Left renal pelvis (tissue), 4 donors: ENCODE measurements at places on chromosomes 3 and 15.
A peak's percentile ranks its signal among the peaks of the same experiment; 100 is the strongest.

DNA sequence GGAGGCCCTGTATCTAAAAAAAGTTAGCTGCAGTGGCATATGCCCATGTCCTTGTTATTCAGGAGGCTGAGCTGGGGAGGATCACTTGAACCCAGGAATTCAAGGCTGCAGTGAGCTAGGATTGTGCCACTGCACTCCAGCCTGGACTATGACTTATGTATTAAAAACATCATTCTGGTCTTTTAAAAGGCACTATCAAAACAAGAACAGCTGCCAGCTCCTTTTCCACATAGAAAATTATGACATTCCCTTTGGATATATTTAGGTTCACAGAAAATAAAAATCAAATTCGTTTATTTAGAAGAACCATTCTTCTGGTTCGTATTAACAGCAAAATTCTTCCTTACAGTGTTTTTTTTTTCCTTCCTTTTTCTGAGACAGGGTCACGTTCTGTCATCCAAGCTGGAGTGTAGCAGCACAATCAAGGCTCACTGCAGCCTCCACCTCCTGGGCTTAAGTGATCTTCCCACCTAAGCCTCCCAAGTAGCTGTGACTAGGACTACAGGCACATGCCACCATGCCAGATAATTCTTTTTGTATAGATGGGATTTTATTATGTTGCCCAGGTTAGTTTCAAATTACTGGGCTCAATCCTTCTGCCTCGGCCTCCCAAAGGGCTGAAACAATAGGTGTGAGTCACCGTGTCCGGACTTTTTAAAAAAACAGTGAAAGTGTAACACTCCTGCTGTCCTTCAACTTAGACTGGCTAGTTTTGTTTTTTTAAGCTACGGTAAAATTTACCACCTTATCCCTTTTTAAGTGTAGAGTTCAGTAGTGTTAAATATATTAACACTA lies 13.9 kb downstream of the ICE2 start:
- no peak for DNase-seq

- DNase-seq, result no peak
These were observed 41.9 kb downstream of the SMAD6 start for GRCh38 chr15:66743703-66744536.

DNA sequence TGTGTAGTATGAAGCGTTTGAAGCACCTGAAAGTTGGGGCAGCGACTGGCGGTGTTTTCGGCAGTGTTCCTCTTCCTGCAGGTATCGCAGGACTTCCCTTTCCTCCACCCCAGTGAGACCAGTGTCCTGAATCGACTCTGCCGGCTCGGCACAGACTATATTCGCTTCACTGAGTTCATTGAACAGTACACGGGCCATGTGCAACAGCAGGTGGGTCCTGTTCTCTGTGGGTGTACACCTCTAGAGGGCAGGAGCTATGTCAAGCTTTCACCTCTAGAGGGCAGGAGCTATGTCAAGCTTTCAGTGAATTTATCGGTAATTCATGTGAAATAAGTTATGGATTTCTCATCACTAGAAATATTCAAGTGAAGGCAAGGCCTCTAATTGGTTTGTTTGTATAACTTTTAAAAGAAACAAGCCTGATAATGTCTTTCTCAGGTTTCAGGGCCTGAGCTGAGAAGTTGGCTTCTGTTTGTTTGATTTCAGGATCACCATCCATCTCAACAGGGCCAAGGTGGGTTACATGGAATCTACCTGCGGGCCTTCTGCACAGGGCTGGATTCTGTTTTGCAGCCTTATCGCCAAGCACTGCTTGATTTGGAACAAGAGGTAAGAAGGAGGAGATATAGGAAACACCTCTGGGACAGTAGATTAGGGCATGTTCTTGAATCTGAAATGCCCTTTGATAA lies 5.3 kb downstream of the TUBGCP4 start:
- DNase-seq, result no peak

- DNase-seq, result peak; percentile 51
These were observed 85.5 kb upstream of the FGF12 start for GRCh38 chr3:192812743-192813383.

- DNase-seq, result no peak
These were observed 808 bp downstream of the RBM6 start for GRCh38 chr3:49940667-49941249.

DNA sequence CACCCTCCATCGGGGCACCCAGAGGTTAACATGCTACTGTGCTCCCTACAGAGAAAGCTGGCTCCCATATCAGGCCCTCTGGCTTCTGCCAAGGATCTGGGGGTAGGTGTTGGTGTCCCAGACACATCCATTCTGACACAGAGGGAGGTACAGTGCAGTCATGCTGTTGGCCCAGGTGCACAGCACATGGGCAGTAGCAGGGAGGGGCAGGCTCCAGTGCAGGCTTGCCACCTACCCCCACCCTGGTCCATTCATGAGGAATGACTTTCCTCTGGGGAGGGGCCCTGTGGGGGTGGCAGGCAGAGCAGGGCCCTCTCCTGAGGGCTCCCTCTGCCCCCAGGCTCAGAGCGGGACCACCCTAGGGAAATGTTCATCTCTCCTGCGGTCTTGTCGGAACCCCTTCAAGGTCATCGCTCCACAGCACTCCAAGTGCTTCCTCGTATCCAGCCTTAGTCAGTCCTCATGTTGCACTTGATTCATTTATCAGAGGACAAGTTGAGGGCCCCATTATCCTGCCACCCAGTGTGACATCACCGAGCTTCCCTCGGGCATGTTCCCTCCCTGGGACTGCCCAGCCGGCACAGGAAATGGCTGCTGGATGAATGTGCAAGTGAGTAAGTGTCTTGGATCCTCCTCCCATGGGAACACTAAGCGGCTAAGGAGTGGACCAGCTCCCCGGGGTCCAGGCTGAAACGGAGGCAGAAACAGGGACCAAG lies 10.0 kb downstream of the DUSP7 start:
- DNase-seq, result no peak

GRCh38 chr3:42668793-42669217 lies 15.3 kb downstream of the ZBTB47 start:
- DNase-seq, result no peak

GRCh38 chr3:143535994-143536784 lies 312.1 kb downstream of the SLC9A9 start:
- DNase-seq, result no peak

- no peak for DNase-seq
These were observed 100.7 kb downstream of the TIGIT start for GRCh38 chr3:114394551-114394950.

GRCh38 chr15:55799291-55800212 lies 56.6 kb upstream of the PRTG start:
- DNase-seq, result peak; percentile 58

GRCh38 chr3:22704166-22704565 lies 499.0 kb upstream of the UBE2E2 start:
- no peak for DNase-seq

DNA sequence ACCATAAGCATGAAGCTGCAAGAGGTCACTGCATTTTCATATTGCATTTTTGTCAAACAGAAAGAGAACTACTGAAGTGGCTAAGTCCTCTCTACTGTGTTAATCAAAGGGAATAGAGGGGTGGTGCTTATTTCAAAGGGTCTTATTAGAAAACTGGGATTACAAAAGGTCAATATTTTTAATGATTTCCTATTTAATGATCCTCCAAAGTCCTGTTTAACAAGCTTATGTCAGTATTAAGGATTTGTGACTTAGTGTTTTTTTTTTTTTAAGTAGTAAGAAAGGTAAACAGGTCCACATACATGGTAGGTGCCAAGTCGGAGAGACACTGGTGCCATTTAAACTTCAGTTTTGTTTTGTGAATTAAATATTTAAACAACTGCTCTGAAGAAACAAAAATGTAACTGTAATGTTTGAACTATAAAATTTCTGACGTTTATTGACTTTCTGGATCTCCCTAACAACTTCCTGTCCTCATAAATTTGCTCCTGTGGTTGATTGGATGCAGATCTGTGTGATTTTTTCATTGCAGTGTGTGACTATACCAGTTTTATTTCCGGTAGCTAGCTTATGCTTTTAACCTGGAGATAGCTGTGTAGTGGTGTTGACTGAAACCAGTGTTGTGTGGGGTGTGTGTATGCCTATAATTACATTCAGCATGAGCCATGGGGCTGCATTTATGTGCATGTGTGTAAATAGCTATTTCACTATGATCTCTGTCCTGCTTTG lies 8.6 kb upstream of the CACNA1D start:
- DNase-seq, result no peak

DNA sequence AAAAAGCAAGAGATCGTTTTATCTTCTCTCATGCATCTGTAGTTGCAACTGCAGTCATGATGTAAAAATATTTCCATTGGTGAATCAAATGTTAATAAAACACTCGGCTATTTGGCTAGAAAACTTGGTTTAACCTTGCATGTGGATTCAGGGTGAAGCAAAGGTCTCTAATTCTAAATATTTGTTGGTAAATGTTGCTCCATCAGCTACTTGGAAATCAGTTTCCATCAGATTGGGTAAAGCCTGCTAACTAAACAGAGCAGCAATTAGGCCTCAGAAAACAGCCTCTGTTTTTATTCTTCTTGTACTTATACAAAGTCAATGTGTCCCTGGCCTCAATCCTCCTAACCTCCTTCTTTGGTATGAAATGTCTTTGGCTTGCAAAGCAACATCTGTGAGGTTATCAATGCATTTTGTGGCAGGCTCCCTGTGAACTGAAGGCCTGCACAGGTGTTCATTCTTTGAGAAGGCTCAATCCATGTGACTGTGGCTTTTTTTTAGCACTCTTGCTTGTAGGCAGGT lies 312.3 kb downstream of the WDR72 start:
- DNase-seq, result no peak

DNA sequence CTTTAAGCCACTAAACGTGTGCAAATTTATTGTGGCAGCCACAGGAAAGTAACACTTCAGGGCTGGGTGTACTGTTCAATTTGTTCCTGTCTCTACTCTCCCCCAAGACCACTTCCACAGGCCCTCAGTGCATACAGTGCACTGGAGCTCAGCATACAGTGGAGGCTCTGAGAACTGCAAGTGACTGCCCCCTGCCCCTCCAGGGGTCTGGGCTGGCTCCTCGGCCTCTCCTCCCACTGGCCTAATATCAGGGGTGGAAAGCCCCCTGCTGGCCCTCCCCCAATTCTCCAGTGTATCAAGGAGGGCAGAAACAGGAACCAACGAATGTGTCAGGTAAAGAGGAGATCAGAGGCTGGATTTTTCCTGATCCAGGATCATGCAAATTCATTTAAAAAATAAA lies 19.9 kb upstream of the HEG1 start:
- no peak for DNase-seq

DNA sequence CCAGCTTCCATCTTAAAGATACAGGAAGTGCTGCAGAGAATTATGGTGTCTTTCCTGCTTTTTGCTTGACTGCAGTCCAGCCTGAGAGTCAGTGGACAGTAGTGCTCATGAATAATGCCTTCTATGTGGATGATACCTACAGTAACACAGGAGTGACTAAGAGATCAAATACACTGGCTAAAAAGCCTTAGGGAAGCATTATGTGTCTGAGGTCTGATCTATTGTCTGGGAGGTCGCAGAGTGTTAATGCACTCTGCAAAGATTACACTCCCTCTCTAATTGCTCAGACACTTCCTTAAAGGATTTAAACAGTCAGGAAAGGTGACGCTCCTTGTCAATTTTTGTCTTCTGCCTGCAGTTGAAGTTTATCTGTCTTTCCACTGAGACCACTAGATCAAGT lies 183.6 kb downstream of the MCTP2 start:
- DNase-seq, result no peak

DNA sequence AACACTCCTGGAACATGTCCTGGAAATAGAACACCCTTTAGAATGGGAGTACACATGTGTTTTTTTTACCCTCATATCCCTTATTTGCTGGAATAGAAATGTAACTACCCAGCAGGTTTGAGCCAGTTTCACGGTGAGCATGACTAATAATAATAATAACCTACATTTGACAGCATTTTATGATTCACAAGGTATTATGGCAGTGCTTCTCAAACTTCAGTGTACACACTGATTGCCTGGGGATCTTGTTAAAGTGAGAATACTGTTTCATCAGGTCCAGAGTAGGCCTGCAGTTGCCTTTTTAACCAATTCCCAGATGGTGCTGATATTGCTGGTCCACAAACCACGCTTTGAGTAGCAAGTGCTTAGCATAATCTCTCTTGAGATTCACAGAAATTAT lies 63.9 kb downstream of the NFKBIZ start:
- no peak for DNase-seq

- no peak for DNase-seq
These were observed 39.0 kb downstream of the GAP43 start for GRCh38 chr3:115662356-115662755.

DNA sequence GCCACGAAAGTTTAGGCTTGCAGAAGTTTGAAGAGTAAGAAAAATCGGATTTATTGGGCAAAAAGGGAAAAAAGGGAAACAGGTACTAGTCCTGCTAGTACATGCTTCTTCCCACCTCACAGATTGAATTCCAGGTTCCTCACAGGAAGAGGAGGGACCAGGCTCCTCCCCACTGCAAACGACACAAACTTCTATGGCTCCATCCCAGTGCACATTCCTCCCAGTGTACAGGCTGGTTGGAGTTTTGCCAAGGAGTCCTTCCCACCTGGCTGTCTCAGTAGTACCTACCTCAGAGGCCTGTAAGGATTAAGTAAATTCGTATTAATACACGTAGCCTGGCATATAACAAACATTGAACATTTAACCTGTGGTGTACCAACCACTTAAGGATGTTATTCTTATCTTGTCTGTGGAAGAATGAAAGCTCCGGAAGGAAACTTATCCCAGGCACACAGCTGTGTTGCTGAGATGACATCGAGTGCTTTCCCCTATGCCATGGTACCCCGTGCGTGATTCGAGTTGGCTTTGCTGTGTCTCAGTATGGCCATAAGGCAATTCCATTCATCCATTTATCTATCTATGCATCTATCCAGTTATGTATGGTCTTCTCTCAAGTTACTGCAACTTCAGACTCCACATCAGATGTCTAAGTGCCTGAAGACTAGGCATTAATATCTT lies 294.3 kb downstream of the LRTM1 start:
- no peak for DNase-seq

GRCh38 chr3:153008226-153008625 lies 153.8 kb upstream of the RAP2B start:
- DNase-seq, result no peak

- no peak for DNase-seq
These were observed 460.3 kb upstream of the WNT5A start for GRCh38 chr3:55947406-55947805.

DNA sequence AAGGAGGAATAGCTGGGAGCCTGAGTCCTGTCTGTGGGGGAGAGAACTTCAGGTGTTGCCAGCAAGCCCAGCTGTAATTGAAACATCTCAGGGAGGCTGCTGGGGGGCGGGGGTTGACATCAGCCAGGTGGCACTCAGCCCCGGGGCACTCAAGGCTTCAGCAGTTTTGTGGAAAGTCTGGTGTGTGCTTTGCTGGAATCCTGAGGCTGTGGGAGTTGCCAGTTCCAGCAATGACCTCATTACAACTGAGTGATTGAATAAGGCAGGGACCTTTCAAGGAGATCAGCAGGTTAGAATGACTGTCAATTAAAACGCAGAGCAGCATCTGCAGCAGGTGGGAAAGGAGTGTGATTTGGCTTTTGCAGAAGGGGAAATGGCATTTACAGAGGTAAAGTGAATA lies 75.7 kb downstream of the FAM43A start:
- no peak for DNase-seq
